CD4-positive, alpha-beta T cell (primary cell): ENCODE measurements at places on chromosomes 2 and 18.

DNA sequence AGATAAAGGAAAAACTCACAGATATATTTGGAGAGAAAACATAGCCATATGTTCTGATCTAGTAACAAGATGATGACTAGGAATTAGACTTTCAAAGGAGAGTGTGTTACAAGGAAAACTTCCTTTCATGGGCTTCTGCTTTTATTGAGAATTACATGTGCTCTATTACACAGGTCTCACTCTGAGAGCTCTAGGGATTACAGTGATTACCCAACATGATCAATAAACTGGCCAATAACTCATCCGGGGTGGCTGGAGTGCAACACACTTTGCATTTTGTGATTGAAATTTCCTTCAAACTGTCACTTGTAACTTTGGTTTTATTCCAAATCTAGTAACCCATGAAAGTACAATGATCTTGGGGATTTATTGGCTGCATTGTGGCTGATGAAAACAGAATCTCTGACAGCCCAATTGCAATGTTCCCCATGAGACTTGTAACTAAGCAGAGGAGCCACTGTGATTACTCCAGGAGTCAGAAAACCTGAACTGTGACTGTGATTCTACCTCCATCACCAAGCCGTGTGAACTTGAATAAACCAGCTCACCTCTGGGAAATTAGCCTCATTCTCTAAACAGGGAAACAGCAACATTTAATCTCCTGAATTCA lies 40.2 kb upstream of the LRRC30 start:
- DNase-seq = no peak

DNA sequence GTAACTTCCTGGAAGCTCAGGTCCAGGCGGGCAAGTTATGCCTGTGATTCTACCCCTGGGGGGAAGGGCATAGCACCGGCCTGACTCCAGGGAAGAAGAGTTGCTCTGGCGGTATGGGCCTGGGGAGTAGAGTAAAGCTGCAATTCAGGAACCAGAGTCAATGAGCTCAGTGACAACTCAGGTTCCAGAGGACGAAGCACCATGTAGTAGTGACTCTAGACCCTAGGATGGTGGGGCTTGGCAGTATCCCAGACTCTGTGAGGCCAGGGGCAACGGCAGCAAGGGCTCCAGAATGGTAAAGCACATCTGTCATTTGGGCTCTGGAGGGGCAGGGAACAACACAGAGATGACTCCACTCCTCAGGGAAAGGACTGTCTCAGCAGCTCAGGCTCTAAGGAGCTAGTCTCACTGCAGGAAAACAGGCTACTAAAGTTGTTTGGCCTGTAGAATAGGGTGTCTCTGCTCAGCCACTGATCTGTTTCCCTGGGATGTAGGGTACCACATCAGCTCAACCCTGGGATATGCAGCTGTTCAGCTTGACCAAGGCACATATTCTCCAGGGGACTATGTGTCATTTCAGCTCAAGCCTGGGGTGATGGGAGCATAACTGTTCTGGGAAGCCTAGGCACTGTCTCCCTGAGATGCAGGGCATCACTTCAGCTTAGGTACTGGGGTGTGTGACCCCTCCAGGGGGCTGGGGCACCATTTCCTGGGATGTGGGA lies 36.2 kb upstream of the RHOB start:
- no peak for DNase-seq

DNA sequence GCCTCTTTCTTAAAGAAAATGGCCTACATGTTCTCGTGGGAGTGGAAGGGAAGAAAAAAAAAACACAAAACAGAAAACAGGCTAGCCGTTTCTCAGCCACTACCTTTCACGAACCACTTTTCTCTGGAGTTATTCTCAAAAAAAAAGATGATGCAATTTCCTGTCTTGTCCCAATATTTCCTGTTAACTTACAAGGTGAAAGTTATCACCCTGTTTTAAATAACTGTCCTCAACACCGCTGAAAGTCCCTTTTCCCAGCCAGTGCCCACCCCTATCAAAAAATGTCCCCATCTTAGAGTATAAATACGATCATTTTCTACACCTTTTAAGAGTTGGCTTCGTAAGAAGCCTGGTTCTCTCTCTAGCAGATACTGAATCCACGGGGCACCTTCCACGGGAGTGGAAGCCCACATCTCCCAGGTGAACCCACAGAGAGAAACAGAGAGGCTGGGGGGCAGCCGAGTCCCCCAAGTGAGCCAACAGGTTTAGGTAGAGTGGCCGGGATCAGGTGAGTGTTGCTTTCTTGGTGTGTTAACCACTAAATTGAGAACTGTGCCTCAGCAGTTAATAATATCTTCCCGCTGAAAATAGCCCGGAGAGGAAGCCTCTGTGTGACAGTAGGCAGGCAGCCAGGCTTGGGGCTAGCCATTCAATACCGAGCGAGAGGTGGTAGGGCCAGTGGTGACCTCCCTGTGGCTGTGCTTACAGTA lies 15.9 kb downstream of the SMAD7 start:
- DNase-seq = no peak

GRCh38 chr2:186263673-186264250 lies 222.3 kb upstream of the ZC3H15 start:
- DNase-seq = no peak

GRCh38 chr2:147171941-147172340 lies 672.9 kb upstream of the ACVR2A start:
- DNase-seq = no peak

DNA sequence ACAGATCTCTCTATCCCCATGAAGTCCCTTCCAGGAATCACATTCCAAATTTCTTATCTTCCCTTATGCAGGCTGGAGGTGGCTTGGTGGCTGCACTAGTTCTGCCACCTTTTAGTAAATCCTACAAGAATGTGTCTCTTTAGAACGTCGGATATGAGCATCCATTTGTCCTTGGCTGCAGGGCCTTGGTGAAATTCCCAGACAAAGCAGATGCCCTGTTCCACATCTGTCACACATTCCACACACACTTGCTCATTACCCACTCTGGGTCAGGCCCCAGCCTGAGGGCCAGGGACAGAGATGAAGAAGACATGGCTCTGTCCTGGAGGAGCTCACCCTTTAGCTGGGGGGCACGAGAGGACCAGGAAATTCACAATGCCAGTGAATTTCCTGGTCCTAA lies 31.2 kb upstream of the GPR17 start:
- no peak for DNase-seq

DNA sequence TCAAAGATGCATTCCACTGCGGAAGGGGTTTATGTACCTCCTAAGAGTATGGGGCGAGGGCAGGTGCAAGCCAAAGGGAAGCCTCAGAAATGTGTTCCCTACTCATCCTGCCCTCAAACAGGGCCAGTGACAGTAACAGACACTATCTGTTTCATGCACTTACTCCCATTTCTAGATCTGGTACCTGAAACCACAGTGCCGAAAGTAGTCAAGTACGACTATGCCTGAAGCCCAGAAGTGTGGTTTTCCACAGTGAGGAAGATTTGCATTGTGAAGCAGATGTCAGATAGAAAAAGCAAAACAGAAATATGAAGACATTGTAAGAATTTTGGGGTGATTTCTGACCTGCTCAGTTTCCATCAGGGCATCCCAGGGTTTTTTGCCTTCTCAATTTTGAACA lies 748.7 kb downstream of the RNF144A start:
- DNase-seq = no peak

DNA sequence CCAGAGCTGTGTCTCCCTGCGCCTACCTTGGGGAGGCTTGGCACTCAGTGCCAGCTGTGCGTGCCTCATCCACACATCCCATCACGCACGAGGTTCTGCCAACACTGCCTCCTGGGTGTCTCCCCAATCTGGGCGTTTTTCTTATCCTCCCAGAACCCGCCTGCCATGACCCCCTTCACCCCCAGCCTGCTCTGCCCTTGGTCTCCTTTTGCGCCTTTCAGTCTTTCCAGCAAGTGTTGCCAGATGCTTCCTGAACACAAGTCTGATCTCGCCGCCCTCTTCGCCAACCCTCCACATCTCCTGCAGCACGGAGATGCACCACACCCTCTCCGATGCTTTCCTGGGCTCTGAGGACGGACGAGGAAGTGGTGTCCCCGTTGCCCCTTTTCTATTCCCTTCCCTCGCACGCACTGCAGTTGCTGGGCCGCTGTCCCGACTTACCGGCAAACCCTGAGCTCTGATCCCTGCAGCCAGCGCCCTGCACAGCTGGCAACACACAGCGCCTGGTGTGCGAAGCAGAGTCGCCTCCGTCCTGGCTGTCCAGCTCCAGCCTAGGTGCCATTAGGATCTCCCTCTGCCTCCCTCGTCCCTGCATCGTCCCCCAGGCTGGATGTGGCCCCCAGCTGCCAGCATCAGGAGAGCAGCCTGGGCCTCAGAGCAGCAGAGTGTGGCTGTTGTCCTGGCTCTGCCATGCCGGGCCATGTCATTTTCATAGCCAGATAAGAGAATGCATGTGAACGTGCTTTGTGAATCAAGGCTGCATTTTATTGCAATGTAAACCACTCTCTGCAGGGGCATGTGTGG lies 22.6 kb upstream of the ALLC start:
- DNase-seq = no peak

DNA sequence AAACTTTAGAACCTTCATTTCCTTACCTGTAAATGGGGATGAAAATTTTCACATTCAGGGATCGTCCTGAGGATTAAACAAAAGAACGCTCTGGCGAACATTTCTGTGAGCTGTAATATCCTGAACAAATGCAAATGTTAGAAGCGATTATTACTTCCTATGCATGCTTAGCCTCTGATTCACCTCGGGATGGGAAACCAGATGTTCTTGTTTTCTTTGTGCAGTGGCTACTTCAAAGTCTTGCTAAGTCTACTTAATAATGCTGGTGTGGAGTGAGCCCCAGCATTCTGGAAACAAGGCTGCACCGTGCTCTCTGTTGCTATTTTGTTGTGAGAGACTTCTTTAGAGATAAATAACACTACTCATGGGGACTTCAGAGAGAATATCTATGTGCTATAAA lies 119.1 kb upstream of the PELI1 start:
- DNase-seq = no peak

GRCh38 chr2:183123117-183123958 lies 905 bp upstream of the NUP35 start:
- DNase-seq = no peak

- DNase-seq = no peak
Observed at GRCh38 chr18:48802543-48803290, 148.0 kb downstream of the SMAD7 start.

GRCh38 chr2:25042321-25043240 lies 705 bp downstream of the EFR3B start:
- no peak for DNase-seq

GRCh38 chr2:238515377-238515776 lies 88.7 kb downstream of the ASB1 start:
- DNase-seq = no peak

DNA sequence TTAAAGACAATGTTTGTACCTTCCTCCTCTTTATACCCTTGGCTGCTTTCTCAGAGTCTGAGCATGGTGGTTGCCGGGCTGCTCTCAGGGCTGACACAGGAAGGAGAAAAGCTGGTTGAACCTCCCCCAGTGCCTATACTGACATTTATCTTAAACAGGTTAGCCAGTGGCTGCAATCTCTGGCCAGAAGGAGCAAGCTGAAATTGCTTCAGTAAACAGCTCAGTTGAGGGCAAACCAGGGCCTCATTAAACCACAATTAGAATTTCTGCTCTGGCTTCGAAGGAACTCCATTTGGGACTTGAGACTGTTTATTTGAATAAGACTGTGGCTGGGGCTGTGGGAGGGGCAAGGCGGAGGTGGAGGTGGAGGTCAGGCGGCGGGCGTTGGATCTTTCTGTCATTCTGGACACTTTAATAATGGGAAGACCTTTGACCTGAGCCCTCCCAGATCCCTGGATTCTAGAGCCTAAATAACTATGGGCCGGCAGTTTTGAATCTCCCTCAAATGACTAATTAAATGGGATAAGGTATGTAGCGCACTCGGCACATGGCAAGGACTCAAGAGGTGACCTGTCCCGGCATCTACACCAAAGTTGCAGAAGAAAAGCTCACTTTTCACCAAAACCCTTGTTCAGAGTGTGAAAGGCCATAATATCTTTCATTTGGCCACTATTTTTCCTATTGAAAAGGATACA lies 120.6 kb upstream of the MYCN start:
- DNase-seq = no peak

DNA sequence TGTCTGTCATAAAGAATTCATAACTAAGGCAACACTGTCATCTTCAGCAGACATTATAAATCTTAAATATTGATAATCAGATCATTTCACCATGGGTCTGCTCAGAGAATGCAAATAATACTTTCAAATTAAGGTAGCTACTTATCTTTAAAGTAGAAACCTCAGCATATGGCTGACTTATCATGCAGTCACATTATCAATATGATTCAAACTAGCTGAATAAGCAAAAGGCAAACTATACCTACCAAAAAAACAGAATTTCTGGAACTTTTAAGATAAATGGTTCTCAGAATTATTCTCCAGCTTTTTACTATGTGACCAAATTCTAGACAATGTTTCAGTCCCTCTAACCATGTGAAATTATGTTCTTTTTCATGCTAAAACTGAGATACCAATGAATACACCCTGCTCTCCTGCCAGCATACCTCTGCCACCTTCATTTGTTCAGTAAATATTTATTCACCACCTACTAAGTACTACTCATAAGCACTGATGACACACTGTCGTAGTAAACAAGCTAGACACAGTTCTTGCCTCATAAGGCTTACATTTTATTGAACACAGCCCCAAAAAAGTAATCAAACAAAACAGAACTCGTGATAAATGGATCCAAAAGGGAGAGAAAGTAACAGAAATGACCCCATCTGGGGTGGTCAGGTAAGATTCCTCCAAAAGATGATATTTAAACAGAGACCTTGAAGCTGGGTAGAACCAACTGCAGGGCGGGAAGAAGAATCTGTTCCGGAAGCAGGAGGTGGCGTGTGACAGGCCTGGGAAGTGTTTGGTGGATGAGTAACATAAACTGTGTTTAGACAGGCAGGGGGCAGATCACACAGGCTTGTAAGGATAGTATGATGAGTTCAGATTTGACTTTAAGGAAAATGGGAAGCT lies 17.7 kb downstream of the SPIRE1 start:
- DNase-seq = no peak

DNA sequence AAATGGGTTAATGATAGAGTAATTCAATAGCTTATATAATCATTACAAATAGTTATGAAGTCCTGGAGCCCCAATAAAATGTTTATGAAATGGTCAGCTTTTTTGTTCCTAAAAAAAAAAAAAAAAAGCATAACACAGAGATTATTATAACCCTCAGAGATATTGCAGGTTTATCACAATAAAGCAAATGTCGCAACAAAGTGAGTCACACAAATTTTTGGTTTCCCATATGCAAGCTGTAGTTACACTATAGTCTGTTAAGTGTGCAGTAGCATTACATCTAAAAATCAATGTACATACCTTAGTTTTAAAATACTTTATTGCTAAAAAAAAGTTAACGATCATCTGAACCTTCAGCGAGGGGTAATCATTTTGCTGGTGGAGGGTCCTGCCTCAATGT lies 20.0 kb downstream of the WDFY1 start:
- DNase-seq = no peak

- DNase-seq = no peak
Observed at GRCh38 chr2:25323042-25323514, 18.6 kb downstream of the DNMT3A start.
